ENCODE measurements at places on chromosomes 2 and 18. TPM values are rescaled to one million over a fixed set of nuclear protein-coding genes. Genes with fewer than 3 reads are reported as not detected.

DNA sequence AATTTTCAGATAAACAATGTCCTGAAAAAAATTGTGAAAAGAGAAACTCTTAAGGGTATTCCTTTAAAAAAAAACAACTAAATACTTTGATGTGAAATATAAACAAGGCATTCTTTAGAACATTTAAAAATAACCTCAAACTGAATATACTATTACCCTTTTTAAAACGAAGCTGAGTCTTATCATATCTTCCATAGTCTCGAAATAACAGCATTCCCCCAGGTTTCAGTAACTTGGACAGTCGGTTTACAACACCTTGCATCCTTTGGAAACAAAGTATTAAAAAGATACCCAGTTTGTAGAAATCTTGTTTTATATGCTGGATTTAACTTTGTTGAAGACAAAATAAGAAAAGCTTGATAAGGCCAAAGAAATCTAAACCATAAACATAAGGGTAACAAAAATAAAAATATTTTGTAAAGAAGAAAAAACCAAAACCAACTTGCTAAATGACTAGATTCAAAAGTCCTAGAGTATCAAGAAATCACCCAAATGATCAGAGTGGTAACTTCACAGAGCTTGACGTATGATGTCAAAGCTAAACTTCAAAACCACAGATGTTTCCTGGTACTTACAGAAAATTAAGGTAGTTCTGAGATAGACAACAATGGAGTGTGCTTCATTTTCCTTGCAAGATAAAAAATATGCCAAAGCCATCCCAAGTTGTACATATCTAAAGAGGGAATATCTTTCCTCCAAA lies 107.8 kb downstream of the METTL8 start:
- DNase-seq: no peak

GRCh38 chr2:198054299-198054698 lies 249.9 kb downstream of the PLCL1 start:
- peak; percentile 27 for DNase-seq

- DNase-seq: no peak
Measured at GRCh38 chr2:112962308-112963175, 15.3 kb upstream of the IL36G start.

GRCh38 chr2:61111708-61112107 lies 46.0 kb downstream of the SANBR start:
- DNase-seq: no peak

The ARHGAP25 gene
- total RNA-seq: 6.8 TPM

GRCh38 chr2:7906431-7906830 lies 775.4 kb upstream of the ID2 start:
- DNase-seq: no peak

DNA sequence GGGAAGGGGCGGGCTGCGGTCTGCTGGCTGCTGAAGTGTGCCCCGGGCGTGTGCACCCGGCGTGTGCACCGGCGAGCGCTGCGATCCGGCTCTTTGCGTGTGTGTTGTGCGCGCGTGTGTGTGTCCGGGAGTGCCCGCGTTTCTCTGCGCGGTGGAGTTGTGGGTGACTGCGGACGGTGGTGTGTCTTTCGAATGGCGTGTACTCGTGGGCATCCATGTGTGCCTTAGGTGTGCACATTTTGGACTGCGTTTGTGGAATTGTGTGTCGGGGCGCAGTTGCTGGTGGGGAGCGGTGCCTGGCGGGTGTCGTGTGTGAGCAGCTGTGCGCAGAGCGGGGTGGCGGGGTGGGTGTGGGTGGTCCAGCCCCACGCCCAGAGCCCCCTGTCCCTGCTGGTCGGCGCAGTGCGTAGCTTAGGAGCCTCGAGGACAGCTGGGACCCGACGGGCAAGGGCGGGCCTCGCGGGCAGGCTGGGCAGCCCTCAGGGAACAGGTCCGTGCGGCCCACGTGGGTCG lies 533 bp downstream of the HPCAL1 start:
- DNase-seq: no peak

DNA sequence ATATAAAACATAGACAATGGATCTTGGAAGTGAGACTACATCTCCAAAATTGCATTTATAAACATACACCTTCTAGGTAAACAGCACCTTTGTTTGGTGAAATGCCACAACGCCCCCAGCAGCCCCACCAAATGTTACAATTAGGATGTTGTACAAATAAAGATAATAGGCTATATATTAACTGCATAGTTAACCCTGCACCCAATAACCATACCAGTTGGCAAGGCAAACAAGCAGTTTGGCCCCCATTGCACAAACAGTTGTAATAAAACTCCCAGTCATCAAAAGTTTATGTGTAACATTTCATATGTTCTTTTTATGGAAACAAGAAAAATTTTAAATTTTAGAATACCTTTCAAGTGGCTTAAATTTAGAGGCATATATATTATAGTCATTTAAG lies 67.3 kb downstream of the PRPF40A start:
- DNase-seq: no peak

- no peak for DNase-seq
Measured at GRCh38 chr2:104690255-104690984, 163.5 kb upstream of the POU3F3 start.

The TUBA4B gene
- not detected for total RNA-seq

The VIT gene
- 12.4 TPM for total RNA-seq

DNA sequence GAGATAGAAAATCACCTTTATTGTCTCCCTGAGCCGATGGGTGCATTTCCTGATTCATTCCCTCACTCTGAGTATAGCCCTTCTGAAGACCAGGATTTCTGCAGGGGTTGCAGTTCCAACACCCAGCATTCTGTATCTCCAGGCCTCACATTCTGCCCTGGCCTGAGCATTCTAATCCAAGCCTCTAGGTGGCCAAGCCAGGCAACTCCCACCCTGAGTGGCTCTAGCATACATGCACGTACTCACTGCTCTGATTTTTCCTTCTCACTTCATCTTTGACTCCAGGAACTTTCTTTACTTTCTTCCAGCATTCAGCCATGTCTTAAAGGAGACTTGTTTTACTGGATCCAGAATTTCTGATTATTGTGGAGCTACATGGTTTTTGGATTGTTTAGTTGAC lies 100.7 kb upstream of the STK39 start:
- no peak for DNase-seq

- no peak for DNase-seq
Measured at GRCh38 chr2:204175552-204176271, 239.1 kb downstream of the ICOS start.

The DUSP19 gene
- 10.5 TPM for total RNA-seq

The GLI2 gene
- 3.8 TPM for total RNA-seq

DNA sequence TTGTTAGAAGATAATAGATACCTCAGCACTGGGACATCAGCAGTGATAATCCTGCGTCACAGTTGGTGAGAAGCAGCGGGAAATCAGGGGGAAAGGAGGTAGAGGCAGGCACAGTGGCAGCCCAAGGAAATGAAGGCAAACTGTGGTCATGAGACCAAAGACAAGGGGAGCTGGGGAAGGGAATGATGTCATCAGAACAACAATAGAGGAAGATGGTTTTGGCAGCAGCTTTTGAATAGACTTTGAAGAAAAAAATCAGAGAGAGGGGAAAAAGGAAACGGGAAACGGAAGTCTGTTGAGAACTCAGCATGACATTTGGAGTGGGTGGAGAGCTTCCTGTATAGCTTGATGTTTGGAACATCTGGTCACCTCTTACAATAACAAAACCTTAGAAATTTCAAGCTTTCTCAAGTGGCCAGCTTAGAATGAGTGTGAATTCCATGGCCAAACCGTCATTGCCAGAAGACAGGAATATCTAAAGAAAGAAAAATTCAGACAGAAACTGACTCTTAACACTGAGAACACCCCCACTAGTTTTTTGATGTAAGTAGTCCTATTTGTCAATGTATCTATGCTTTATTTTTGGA lies 18.4 kb upstream of the YES1 start:
- DNase-seq: no peak

DNA sequence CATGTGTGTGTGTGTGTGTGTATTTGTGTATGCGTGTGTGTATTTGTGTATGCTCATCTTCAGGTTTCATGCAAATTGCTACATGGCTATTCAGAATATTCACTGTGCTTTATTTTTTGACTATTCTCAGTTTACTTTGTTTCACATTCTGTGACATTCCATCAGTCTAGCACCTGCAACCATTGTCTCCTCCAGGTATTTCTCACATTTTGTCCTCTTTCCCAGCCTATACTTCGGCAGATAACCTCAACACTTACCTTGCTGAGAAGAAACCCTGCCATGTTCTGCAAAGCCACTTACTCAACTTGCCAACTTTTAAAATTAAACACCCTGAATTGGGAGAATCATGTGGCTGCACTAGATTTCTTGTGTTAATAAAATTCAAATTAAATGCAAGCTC lies 135.4 kb upstream of the REG3A start:
- no peak for DNase-seq

The CDH2 gene
- total RNA-seq: 178 TPM

- DNase-seq: peak; percentile 77
Measured at GRCh38 chr2:182866461-182867406, at the start of gene FRZB. Gene FRZB, minus strand, starts transcription at chr2:182866637. Its CDS starts 85 bp downstream, at chr2:182866552.

- DNase-seq: no peak
Measured at GRCh38 chr2:79660557-79660956, 147.7 kb downstream of the CTNNA2 start.

The GAREM2 gene
- total RNA-seq: 4.8 TPM

GRCh38 chr2:230949966-230950873 lies 25.2 kb upstream of the GPR55 start:
- no peak for DNase-seq

The KCMF1 gene
- total RNA-seq: 71.2 TPM

GRCh38 chr2:128808462-128809258 lies 490.0 kb upstream of the HS6ST1 start:
- no peak for DNase-seq

DNA sequence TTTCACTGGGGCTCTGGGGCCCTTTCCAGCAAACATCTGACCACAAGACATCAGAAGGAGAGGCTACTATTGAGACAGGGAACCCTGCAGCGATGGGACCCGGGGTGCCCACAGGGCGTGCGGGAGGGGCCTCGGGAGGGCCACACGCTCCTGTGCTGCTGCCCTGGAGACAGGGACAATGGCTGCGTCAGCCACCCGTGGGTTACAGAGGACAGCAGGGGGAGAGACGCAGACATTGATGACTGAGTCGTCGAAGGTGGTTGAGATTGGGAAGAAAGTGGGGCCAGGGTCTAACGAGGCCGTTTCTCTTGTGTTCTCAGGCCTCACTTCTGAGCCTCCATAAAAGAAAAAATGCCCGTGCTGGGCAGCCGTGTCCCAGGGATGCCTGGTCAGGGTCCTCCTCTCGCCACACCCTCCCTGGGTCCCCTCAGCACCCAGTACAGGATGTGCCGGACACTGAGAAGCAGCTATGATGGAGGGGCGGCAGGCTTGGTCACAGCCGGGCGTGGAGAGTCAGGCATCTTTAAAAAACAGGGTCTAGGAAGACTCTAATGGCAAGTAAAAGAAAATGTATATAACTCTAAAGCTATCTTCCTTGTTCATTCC lies 73.9 kb downstream of the NDUFA10 start:
- DNase-seq: no peak

The CFC1 gene
- total RNA-seq: 0.76 TPM

The KYNU gene
- 2.1 TPM for total RNA-seq

GRCh38 chr18:60044290-60045006 lies 144.7 kb downstream of the PMAIP1 start:
- DNase-seq: no peak

DNA sequence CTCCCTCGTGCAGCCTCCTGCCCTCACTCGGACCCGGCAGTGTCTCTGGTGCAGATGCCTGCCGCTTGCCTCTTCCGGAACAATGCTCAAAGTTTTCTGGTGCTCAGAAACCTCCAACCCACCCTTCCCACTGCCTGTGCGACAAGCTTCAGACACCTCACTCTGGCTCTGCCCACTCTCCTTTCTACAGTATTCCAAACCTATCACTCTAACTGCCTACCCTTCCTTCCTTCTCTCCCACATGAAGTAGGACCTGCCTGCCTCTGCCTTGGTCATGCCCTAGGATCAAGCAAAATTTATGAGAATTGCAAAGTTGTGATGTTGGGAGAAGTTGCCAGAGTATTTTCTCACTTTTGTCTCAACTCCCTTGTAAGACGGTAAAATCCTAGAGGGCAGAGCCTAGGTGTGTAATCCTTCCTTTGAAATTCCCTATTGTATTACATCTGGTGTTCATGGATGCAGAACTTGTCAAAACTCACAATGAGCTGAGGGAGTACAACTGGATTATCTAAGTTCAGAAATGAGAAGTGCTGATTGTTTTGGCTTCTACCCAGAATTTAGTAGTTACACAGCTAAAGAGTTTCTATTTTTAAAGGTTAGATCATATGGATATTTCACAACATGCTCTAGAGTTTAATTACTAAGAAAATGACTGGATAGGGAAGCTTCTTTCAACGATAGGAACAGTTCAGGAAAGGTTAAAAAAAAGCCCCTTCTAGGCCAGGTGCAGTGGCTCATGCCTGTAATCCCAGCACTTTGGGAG lies 7.2 kb downstream of the NPC1 start:
- no peak for DNase-seq

DNA sequence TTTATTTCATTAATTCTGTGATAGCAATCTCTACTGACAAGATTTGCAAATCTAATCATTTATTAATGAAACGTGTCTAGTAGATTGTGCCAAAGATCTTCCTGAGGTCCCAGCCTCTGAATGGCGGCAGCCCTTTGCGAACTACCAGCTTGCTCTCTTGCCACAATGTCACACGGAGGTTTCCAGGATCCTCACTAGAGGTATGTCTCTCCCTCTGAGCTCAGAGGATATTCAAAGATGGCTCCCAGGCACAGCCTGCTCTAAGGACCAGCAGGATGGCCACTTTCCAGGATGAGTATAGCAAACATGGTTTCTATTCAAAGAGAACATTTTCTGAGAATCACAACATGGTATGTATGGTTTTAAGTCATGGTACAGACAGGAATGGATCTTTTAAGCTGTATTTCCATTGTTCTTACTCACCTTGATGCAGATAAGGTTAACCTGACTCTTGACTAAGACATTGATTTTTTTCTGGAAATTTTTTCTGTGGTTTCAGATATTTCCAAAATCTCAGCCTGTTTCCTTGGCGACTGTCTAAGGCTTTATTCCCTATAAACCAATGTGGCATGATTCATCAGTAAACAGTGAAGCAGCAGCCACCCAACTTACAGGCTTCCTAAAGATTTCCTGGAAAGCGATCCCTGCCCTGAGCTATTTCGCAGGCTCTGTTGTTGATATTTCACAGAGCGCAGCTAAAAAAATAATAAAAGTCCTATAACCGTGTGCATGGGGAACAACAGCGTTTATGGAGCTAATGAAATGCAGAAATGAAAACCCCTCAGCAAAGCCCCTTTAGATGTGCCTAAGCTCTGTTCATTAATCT lies 54.1 kb upstream of the KLF7 start:
- no peak for DNase-seq

- DNase-seq: peak; percentile 56
Measured at GRCh38 chr2:43426305-43427031, 169.4 kb downstream of the THADA start.

The ACOXL gene
- total RNA-seq: not detected

- no peak for DNase-seq
Measured at GRCh38 chr2:172248381-172248780, 145.7 kb upstream of the DLX2 start.

The ABCB11 gene
- 1.1 TPM for total RNA-seq

The ZC3H15 gene
- 30.2 TPM for total RNA-seq

- no peak for DNase-seq
Measured at GRCh38 chr18:7325126-7325430, 94.2 kb downstream of the LRRC30 start.

The LDLRAD4 gene
- 80.2 TPM for total RNA-seq
